ENCODE measurements at places on chromosomes 11 and 22.

DNA sequence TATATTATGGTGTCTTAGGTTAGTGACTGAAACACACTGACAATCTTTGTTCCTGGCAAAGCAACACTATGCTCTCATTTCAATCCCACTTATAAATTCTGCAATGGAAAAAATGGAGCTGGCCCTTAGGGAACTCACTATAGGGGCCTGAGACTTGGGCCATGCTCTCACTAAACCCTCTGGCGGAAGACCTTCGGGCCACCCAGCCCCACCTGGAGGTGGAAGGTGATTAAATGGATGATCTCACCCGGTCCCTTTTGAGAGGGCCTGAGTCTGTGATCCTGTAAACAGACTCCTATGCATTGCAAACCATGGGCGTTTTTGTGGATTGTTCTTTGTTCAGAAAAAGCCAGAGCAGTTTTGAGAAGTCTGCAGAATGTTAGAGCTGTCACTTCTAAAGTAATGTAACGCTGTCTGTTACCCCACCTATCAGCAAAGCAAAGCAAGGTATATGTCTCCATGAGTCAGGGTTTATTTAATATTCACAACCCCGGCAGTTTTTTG is 17.0 kb upstream of the CDON start:
- no peak for DNase-seq

DNA sequence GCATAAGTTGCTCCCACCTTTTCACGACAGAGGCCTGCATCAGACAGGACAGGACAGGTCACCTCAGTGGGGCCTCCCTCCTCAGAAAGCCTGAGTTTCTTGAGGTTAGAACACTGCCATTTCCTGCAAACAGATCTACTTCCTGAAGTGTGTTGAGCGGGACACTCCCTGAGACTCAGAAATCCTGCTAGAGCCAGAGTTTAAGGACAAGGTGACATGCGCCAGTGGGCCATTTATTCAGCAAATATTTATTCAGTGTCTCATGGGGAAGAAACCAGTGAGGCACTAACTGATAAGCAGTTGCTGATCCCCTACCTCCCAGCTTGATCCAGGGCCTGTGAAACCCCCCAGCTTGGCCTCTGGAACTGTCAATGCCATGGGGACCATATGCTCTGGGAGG is 454.6 kb downstream of the SOX6 start:
- no peak for DNase-seq

DNA sequence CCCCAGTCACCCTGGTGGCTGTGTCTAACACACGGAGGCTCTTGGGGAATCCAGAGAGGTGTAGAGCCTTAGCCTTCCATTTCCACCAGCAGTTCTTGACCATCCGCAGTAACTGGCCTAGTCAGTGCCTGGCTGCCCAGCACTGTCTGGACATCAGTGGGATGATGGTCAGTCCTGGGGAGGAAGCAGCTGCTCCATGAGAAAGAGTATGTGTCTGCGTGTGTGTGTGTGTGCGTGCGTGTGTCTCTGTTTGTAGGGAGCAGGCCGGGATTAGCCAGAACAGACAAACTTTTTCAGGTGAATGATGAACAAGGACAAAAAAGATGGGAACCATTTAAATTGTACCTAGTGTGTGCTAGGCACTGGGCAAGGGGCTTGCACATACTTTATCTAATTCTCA is 109.3 kb upstream of the SYT13 start:
- no peak for DNase-seq

GRCh38 chr11:121328176-121328966 is 35.8 kb downstream of the SC5D start:
- DNase-seq, result no peak

DNA sequence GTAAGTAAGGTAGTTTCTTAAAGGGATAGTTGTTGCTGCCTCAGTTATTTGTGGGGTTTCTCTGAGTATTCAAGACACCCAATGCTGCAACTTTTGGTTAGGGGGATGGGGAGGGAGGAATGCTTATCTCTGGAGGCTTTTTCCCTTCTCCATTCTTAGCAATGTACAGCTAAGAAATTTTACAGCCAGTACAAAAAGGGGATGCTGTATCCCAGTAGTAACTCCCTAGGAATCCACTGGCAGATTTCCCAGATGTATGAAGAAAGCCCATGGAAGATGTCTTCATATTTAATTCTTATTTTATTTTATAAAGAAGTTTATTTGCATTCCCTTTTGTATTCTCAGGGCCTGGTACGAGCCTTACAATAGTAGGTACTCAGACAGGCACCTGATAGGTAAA is 154.8 kb downstream of the ENTHD1 start:
- no peak for DNase-seq

DNA sequence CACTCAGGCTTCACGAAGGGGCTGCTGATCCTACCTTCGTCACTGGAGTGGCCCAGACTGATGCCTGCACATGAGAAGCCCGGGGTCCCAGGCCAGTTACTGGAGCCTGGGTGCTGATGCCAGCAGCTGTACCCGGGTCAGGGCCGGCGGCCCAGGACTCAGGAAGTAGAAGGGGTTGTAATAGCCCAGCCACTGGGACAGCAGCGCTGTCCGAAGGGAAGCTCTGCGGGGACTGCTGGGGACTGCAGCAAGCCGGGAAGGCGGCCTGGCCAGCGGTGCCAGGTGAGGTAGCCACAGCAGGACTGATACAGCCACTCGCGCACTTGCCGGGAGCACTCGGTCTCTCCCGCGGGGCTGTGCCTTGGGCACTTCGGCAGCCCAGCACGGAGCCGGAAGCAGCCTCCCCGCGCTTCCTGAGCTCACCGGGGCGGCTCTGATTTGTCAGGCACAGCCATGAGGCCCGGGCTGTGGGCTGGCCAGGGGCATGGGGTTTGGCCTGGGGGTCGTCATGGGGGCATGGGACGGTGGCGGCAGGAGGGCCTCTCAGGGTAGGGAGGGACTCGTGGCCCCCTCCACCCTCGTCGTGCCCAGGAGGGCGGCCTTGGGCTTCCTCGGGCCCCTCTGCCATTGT is 13.9 kb upstream of the OR8K1 start:
- no peak for DNase-seq

GRCh38 chr22:26900787-26901186 is 243.4 kb downstream of the MIAT start:
- DNase-seq, result no peak

DNA sequence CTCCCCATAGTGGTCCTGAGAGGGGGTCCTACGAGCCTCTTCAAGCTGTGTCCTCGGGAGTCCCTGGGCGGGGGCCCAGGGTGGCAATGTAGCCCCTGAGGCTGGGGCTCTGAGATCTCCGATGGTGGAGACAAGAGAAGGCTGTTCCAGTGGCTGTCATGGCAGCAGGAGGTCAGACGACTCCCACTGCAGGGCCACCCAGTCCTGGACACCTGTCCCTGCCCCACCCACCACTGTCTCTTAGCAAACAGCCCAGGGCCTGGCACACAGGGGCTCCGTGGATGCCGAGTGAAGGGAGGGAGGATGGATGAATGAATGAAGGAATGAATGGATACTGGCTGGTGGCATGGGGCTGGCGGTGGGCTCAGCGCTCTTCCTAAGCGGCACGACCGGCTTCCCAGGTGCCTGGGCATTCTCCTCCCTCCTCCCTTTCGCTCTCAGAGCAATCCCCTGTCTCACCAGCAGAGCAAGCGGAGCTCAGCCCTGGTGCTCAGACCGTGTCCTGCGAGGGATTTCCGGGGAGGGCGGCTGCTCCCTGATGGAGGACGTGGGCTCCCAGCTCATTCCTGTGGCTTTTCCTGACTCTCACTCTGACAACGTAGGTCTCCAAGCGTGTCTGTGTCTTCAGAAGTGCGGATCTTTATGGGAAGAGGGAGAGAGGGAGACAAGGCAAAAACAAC is 1272.6 kb downstream of the BRD1 start:
- DNase-seq, result no peak

GRCh38 chr22:30984317-30984716 is 15.3 kb downstream of the TUG1 start:
- no peak for DNase-seq

DNA sequence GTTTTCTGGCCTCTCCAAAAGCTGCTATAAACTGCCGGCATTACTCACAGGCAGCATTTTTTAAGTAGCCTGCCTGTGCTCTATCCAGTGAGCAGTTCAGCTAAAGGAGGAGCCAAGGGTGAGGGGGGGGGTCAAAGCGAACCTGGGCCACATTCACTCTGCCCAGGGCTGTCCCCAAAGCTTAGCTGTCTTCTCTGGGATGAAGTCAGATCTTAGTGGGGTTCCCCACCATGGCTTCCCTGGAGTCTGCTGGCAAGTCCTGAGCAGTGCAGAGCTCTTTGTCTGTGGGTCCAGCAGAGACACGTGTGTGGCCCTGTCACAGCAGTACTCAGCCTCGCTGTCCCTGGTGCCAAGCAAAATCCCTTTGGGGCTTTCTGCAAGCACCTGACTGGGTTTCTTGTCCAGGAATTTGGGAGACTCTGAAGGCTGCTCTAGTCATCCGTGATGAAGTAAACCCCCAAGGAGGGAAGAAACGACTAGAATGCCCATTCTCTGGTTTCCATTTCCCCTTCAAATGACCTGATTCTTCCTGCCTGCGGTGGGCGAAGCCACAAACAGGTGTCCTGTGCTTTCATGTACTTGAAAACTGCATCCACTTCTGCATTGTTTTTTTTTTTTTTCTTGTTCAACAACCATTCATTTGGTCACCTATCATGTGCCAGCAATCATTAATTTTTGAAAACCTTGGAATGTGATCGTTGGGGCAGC is 2.6 kb downstream of the KCNJ5 start:
- DNase-seq, result no peak

DNA sequence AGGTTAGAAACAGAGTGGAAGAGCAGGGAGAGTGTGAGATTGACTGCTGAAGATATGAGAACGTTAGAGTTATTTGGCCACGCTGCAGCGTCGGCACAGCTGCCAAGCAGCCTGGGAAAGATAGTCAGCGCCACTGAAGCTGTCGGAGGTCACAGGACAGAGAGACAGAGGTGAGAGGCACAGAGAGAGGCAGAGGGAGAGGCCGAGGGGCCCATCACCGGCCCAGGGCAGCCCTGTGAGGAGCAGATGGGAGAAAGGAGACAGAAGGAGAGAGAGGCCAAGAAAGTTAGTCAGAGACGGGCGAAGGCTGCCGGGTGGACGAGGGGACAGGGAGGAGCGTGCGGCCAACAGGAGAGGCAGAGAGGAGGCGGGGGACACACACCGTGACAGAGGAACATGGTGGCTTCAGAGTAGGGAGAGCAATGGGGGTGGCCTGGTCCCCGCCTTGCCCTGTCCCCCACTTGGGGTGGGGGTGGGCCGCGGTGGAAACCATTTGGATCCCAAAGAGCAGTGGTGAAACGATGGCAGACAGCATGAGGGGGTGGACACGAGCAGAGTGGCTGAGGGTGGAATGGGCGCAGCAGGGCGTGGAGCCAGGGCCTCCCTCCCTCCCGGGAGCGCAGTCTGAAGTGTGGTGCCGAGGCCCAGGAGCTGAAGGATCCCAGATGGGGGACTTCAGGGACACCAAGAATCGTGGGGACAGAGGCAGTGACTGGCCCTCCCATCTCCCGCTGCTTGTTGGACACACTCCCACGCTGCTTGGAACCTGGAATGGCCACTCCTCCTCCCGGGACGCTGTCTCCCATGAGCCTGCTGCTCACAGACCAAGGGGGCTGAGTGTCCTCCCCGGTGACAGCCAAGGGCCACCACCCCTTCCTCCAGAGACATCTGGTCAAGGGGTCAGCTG is 26.6 kb downstream of the LRRC10B start:
- DNase-seq, result no peak

GRCh38 chr11:74018331-74019005 is 9.6 kb upstream of the UCP3 start:
- DNase-seq, result no peak

DNA sequence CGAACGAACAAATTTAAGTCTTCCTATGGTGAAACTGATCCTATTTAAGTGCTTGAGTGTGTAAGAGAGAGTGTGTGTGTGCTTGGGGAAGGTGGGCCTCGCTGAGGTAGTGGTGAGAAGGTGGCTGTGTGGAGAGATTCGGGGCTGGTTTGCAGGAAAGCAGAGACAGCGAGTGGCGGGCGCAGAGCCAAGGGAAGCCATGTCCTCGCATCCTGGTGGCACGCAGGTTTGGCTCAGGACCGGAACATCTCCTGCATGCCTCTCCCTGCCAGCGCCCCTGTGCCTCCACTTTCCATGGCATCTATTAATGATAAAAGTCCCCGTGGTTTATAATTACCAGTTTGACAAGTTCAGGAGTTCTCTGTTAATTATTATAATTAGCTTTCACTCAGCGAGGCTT is 383.1 kb upstream of the CADM1 start:
- no peak for DNase-seq

- DNase-seq, result no peak
Observed at GRCh38 chr11:113796663-113797259, 17.2 kb downstream of the CLDN25 start.

GRCh38 chr11:113176599-113177360 is 137.6 kb upstream of the TTC12 start:
- DNase-seq, result no peak

DNA sequence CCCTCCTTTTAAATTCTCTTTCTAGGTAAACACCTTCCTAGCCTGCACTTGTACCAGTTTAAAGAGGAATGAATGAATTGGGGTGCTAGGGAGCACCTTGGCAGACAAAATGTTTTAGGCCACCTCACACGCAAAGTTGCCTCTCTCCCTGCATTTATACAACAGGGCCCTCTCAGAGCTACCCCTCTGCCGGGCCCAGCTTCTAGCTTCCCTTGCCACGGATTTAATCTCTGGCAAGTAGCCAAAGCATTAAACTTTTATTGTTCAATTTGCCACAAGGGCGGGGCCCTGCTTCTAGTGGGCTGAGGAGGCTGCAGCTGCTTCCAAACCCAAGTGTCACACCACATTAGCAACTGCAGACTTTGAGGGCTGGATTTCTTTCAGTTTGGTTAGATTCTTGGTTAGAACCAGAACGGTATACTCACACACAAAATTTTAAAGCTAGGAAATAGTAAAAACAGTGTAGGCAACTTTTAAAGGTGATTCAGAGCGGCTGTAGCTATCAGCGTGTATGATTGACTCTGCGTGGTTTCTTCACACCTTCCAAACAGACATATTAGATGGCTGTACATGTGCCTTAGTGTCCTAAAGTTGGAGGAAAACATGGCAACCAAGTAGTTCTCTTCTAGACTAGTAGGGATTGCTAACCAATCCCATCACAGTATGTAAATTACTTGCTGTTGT is 6.5 kb downstream of the KREMEN1 start:
- no peak for DNase-seq

- no peak for DNase-seq
Observed at GRCh38 chr11:33514079-33514925, 186.3 kb downstream of the C11orf91 start.

GRCh38 chr11:116207019-116207418 is 565.8 kb downstream of the BUD13 start:
- no peak for DNase-seq

DNA sequence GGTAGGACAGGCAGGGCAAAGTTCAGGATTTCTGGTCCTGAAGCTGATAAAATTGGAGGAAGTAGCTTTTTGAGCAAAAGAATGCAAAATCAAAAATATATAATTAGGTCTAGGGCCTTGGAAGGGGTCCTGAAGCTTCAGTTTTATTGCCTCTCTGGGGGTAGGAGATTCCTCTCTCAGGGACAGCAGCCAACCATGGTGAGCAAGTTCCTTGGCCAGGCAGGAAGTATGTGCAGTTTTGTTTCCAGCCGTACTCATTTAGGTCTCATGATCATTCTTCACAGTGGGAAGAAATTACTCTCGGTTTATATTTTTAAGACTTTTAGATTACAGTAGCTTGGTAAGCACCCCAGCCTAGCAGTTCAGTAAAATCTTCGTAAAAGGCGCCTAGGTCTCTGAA is 2.9 kb upstream of the RAB38 start:
- no peak for DNase-seq

All from stimulated activated CD8-positive, alpha-beta memory T cell treated with anti-CD3 and anti-CD28 coated beads, Interleukin-7, amount 100 ng/mL, for 24 hours (primary cell).